ENCODE measurements at places on chromosomes 7 and 10.

GRCh38 chr7:139627831-139628230, 104.3 kb downstream of the CLEC2L start:
- DNase-seq: no peak

DNA sequence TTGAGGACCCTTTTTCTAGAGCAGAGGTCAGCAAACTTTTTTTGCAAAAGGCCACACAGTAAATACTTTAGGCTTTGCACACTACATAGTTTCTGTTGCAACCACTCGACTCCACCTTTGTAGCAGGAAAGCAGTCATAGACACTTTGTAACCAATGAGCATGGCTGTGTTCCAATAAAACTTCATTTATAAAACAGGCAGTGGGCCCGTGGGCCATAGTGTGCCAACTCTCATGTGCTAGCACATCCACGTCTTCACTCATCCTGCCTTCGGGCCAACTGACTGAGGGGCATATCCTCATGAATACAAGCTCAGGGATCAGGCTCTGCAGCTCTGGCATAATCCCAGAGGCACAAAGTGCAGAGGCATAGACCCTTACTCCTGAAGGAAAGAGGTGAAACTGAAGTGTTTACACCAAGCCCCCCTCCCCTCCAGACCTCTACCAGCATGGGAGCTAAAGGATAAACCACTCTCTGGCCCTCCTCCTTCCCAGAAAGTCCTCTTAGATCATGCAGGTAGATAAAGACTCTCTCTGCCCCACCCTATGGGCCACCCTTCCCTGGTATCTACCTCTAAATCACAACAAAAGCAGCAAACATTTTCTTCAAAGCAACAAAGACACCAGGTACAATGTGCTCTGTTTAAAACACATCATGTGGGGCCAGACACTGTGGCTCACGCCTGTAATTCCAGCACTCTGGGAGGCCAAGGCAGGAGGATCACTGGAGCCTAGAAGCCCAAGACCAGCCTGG, 71.0 kb downstream of the DLG5 start:
- no peak for DNase-seq

- no peak for DNase-seq
Observed at GRCh38 chr7:30164567-30164966, 29.8 kb downstream of the MTURN start.

GRCh38 chr10:3213208-3213607, 40.6 kb upstream of the PITRM1 start:
- no peak for DNase-seq

DNA sequence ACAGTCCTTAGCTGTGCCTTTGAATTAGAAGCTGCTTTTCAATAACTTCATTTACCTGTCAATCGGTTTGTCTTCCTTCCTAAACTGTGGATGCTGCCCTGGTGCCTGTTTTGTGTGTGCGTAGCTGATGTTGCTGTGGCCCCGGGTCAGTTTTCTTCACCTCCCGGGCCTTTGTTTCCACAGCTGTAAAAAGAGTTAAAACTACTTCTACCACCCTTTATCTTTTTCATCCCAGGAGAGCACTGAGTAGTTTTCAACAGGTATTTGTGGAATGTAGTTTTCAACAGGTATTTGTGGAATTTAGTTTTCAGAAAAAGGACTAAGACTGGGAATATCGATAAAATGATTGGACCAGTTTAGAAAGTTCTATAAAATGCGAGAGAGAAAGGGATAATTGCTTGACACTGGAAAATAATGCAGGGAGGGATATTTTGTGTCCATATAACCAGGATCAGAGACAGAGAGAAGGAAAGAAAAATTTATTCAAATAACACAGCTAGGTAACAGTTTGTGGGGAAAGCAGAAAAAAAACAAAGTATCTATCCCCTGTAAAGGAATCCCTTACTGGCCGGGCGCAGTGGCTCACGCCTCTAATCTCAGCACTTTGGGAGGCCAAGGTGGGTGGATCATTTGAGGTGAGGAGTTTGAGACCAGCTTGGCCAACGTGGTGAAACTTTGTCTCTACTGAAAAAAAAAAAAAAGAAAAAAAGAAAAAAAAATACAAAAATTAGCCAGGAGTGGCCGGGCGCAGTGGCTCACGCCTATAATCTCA, 15.9 kb upstream of the IGF2BP3 start:
- no peak for DNase-seq

All from AG04449 (cell line).